ENCODE measurements at places on chromosomes 4 and X. TPM values are rescaled to one million over a fixed set of nuclear protein-coding genes. Genes with fewer than 3 reads are reported as not detected.

The PDHA2 gene
- not detected for total RNA-seq

The MAGEA8 gene
- total RNA-seq: not detected

The AFM gene
- total RNA-seq: not detected

The AKAP4 gene
- total RNA-seq: not detected

The HS3ST1 gene
- total RNA-seq: 0.52 TPM

The ARMCX6 gene
- total RNA-seq: 22.9 TPM

The UTP3 gene
- total RNA-seq: 17.9 TPM

The ARHGAP6 gene
- total RNA-seq: 1.3 TPM

The PRDM5 gene
- total RNA-seq: 26.9 TPM

The KLHL4 gene
- 0.22 TPM for total RNA-seq

The CCKAR gene
- total RNA-seq: 0.91 TPM

The HADH gene
- total RNA-seq: 11.4 TPM

The SMIM10 gene
- total RNA-seq: 5.5 TPM

The TMEM255A gene
- 0.54 TPM for total RNA-seq

The GPR173 gene
- 2.8 TPM for total RNA-seq

The PROM1 gene
- total RNA-seq: not detected

The DCLK2 gene
- 11.8 TPM for total RNA-seq

The BBS12 gene
- total RNA-seq: 9.9 TPM

The SCD5 gene
- 12.4 TPM for total RNA-seq

The SMAD1 gene
- total RNA-seq: 35.7 TPM

The SLC9B1 gene
- total RNA-seq: 1.7 TPM

The BMP3 gene
- total RNA-seq: not detected

The FHIP1A gene
- total RNA-seq: 1.3 TPM

The TBC1D25 gene
- total RNA-seq: 7.8 TPM

The PLS3 gene
- total RNA-seq: 253 TPM

The KIAA0232 gene
- total RNA-seq: 30.3 TPM

The H2BW1 gene
- not detected for total RNA-seq

The MAGEA10 gene
- not detected for total RNA-seq

The PSAPL1 gene
- total RNA-seq: not detected

The WAS gene
- total RNA-seq: 0.11 TPM

The SPANXN4 gene
- not detected for total RNA-seq

Data from articular chondrocyte of knee joint (primary cell).